Upper lobe of left lung (tissue), 6 donors: ENCODE measurements at places on chromosomes 1 and 21. TPM values are rescaled to one million over a fixed set of nuclear protein-coding genes. Genes with fewer than 3 reads are reported as not detected.

GRCh38 chr1:112711670-112712069 lies 3.5 kb downstream of the PPM1J start:
- no peaks in the 10 kb centered on the region for H3K36me3 ChIP-seq
- no peak overlapping the region for H3K27ac ChIP-seq
- no peak for DNase-seq
- no peaks in the 10 kb centered on the region for H3K27me3 ChIP-seq
- H3K4me3 ChIP-seq, result no peak overlapping the region

- DNase-seq, result no peak
- no peak overlapping the region for H3K4me3 ChIP-seq
- H3K36me3 ChIP-seq, result no peaks in the 10 kb centered on the region
- H3K4me1 ChIP-seq, result no peaks in the 10 kb centered on the region
These were observed 28.8 kb upstream of the LRRN2 start for GRCh38 chr1:204714194-204714860.

- DNase-seq, result no peak
- no peak overlapping the region for H3K27ac ChIP-seq
- no peaks in the 10 kb centered on the region for H3K36me3 ChIP-seq
- H3K4me3 ChIP-seq, result no peak overlapping the region
- H3K4me1 ChIP-seq, result peaks cover 4% of the 10 kb centered on the region
- H3K27me3 ChIP-seq, result no peaks in the 10 kb centered on the region
These were observed 45.8 kb upstream of the CYP2J2 start for GRCh38 chr1:59972216-59972927.

DNA sequence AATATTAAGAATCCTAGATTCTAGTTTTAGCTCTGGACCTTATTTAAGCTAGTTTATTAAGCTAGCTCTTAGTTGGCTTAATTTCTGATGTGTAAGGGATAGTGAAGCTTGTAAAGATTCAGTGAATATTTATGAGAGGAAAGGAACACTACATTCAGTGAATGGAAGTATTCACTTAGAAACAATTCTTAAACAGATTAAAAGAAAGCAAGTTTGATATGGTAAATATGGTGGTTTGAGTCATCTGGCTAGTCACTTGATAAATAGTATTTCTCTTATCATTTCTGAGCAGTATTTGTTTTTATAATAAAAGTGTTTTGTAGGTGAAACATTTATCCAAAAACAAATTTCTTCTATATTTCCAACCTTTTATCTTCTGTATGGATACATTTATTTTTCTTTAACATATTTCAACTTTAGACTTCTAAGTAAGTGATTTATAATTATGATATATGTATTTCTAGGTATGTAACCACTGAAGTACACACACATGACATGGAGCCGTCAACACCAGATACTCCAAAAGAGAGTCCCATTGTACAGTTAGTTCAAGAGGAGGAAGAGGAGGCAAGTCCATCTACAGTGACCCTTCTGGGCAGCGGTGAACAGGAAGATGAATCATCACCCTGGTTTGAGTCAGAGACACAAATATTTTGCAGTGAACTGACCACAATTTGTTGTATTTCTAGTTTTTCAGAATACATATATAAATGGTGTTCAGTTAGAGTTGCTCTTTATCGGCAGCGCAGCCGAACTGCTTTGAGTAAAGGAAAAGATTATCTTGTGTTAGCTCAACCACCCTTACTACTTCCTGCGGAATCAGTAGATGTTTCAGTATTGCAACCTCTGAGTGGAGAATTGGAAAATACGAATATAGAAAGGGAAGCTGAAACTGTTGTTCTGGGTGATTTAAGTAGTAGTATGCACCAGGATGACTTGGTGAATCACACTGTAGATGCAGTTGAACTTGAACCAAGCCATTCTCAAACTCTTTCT lies 55.6 kb downstream of the SUCO start:
- DNase-seq, result no peak
- no peaks in the 10 kb centered on the region for H3K4me1 ChIP-seq
- no peaks in the 10 kb centered on the region for H3K27me3 ChIP-seq
- no peak overlapping the region for H3K27ac ChIP-seq
- no peaks in the 10 kb centered on the region for H3K36me3 ChIP-seq

GRCh38 chr1:181513786-181514297 lies 30.5 kb downstream of the CACNA1E start:
- no peaks in the 10 kb centered on the region for H3K27me3 ChIP-seq
- H3K27ac ChIP-seq, result no peak overlapping the region
- DNase-seq, result no peak
- no peak overlapping the region for H3K4me3 ChIP-seq

The LCE2C gene
- total RNA-seq, result not detected

The CCDC190 gene
- 0.89 TPM for total RNA-seq

The PANK4 gene
- total RNA-seq, result 20.7 TPM

The AVPR1B gene
- total RNA-seq, result not detected
